Activated naive CD4-positive, alpha-beta T cell treated with Interleukin-2 at 50 U/mL for 16 hours (primary cell): ENCODE measurements at places on chromosomes 7 and 10.

GRCh38 chr10:32148864-32149251, 92.6 kb upstream of the KIF5B start:
- DNase-seq = no peak

DNA sequence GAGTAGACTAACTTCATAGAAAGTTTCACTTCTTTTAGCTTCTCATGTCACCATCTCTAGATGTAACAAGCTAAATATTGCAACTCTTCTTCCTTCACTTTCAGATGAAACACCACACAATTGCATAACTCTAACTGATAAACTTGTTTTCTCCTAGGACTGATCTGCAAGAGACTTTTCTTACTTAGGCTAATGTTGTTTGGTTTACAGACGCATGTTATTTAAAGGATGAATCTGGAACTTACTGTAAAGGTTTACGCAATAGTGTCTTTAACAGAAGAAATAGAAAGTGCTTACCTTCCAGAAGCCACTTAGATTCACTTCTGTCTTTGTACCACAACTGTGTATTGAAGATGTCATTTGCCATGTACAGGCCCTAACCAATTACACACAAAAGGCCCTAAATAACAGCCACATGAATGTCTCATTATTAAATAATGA, 22.1 kb upstream of the ZC3HAV1 start:
- DNase-seq = no peak

- peak; percentile 9 for DNase-seq
Observed at GRCh38 chr10:98664329-98665042, 217.8 kb upstream of the HPS1 start.

- no peak for DNase-seq
Observed at GRCh38 chr7:11181590-11181989, 207.9 kb downstream of the PHF14 start.

DNA sequence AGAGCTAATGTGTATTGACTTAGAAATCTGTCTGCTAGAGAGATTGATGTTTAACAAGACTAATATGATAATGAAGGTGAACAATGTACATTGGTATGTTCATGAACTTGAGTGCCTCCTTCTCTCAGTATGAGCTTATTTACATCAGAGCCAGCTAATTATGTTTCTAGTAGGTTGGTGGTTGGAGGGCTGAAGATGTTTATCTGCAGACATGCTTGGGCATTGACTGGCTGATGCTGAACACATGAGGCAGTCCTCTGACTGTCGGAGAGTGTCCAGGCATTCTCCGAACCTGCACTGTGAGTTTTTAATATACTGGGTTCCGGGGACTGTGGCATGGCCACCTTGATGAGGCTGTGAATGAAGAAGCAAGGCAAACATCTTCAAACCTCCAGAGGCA, 47.5 kb downstream of the BMPER start:
- no peak for DNase-seq

GRCh38 chr10:50367732-50368131, 116.4 kb upstream of the ASAH2 start:
- no peak for DNase-seq

- no peak for DNase-seq
Observed at GRCh38 chr10:103490986-103491314, 2.6 kb upstream of the NEURL1 start.

DNA sequence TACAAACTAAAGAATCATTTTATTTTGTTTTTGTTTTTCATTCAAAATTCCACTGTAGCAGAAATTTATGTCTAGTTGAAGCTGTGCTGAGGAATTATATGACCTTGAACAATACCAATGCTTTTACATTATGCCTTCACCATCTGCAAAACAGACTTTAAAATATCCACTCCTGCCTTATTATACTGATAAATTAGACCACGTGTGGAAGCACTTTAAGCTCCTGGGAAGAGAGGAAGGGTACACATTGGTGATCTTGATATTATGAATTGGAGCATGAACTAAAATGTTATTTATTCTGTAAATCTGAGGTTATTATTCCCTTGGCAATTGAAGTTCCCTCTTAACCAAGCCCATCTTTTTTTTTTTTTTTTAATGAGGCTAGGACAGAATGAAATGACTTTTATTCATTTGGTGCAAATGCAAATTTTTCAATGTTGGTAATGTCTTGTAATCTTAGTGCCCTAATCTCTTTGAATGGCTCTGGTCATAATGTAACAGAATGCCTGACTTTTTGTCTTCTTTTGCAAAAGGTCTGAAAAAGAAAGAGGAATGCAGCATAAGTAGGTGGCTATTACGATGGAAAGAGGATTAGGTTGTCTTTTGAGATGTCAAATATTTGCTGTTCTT, 139.9 kb upstream of the COBL start:
- DNase-seq = no peak

DNA sequence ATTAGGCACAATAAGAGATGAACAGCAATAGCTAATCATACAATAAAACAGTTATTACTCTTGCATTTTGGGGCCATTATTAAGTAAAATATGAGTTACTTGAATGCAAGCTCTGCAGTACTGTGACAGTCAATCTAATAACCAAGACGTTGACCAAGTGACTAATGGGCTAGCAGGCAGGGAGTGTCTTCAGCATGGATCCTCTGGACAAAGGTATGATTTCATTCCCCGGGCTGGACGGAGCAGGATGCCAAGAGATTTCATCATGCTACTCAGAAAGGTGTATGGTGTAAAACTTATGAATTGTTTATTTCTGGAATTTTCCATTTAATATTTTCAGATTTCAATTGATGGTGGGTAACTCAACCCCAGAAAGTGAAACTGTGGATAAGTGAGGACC, 80.9 kb downstream of the SHH start:
- no peak for DNase-seq

GRCh38 chr10:5538892-5539651, 14.3 kb downstream of the CALML3 start:
- no peak for DNase-seq

DNA sequence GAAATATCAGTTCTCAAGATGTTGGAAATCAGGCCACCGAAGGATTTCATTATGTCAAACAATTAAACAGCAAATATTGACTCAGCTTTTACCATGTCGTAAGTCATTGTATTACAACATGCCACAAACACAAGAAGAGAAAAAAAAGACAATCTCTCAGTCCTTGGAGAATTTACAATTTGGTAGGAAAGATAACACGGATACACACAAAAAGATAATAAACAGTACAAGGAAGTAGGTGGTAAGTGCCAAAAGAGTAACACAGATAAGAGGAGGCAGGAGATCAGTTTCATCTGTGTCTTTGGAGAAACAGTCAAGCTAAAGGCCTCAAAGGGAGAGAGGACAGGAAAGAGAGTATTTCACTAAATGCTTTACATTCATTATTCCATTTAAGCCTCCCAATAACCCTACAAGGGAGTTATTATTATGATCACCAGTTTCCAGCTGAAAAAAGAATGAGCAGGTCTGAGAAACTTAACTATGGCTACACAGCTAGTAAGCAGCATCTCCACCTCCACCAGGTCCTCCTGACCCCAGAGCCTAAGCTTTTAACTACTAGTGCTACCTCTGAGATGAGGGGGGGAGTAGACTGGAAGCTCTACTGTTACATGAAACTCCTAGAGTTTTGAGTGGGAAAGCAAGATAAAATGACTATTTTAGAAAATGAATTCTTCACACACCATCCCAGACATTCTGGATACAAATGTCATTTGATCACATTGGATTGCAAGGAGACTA, 13.9 kb upstream of the DNAJC1 start:
- DNase-seq = no peak

GRCh38 chr10:21183025-21183424, 285.9 kb upstream of the NEBL start:
- no peak for DNase-seq
